CD4-positive, alpha-beta T cell (primary cell): ENCODE measurements at places on chromosomes 16 and 17. TPM values are rescaled to one million over a fixed set of nuclear protein-coding genes. Genes with fewer than 3 reads are reported as not detected.

TTLL6 gene
- total RNA-seq, result not detected

KRTAP16-1 gene
- total RNA-seq, result 1.1 TPM

PRR11 gene
- total RNA-seq, result 0.92 TPM

EFCAB13 gene
- 13.5 TPM for total RNA-seq

RPL27 gene
- 1,951 TPM for total RNA-seq

GLYR1 gene
- total RNA-seq, result 77.2 TPM

PYY gene
- not detected for total RNA-seq

KRT28 gene
- not detected for total RNA-seq

MGAT5B gene
- 0.77 TPM for total RNA-seq

TBC1D3E gene
- not detected for total RNA-seq

SEPTIN12 gene
- not detected for total RNA-seq

GPR139 gene
- not detected for total RNA-seq

TBC1D3D gene
- total RNA-seq, result 7.5 TPM

PTRH2 gene
- total RNA-seq, result 6.5 TPM

NOXO1 gene
- total RNA-seq, result 0.99 TPM

CFAP20 gene
- 250 TPM for total RNA-seq

KRTAP2-1 gene
- not detected for total RNA-seq

PRKCB gene
- 64.7 TPM for total RNA-seq

C17orf100 gene
- total RNA-seq, result 0.69 TPM

KLHL10 gene
- total RNA-seq, result not detected

CES5A gene
- total RNA-seq, result not detected

VAT1L gene
- total RNA-seq, result not detected

ANKRD40CL gene
- total RNA-seq, result not detected

PRSS36 gene
- 0.56 TPM for total RNA-seq

KRT27 gene
- not detected for total RNA-seq

ZNF18 gene
- total RNA-seq, result 11.4 TPM

PLXDC1 gene
- 67.6 TPM for total RNA-seq

CA5A gene
- not detected for total RNA-seq

TOM1L1 gene
- not detected for total RNA-seq

ODAD4 gene
- total RNA-seq, result 2.2 TPM
